ENCODE measurements at places on chromosomes 12 and 14. TPM values are rescaled to one million over a fixed set of nuclear protein-coding genes. Genes with fewer than 3 reads are reported as not detected.

The ZNF385A gene
- 2.6 TPM for polyA plus RNA-seq

The NCKAP5L gene
- 8.9 TPM for polyA plus RNA-seq

The MGP gene
- 109 TPM for polyA plus RNA-seq

The TAS2R13 gene
- polyA plus RNA-seq: 0.03 TPM

The STRAP gene
- 85.6 TPM for polyA plus RNA-seq

The CRACR2A gene
- polyA plus RNA-seq: 0.12 TPM

The STAC3 gene
- polyA plus RNA-seq: 0.63 TPM

The DIO3 gene
- polyA plus RNA-seq: not detected

The IL26 gene
- polyA plus RNA-seq: not detected

The DNAH10 gene
- 0.15 TPM for polyA plus RNA-seq

The TSHR gene
- polyA plus RNA-seq: not detected

DNA sequence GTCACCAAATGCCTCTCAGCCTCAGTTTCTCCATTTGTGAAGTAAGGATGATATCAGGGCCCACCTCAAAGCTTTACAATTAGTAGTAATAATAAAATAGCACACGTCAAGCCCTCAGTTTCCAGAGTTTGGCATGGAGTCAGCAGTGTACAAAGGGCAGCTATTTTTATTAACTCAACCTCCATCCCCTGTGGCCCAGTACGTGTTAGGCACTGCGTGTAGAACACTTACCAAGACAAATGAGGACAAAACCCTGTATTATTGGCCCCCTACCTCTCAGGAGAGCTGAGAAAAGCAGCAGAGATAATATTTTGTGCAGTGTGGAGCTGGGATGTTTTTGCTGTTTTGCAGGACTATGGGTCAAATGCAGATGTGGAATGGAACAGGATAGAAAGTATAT, 280.8 kb downstream of the C12orf75 start:
- DNase-seq: no peak

GRCh38 chr12:21788089-21788983, 13.8 kb upstream of the KCNJ8 start:
- DNase-seq: no peak

GRCh38 chr14:89534902-89535685, 118.1 kb upstream of the FOXN3 start:
- no peak for DNase-seq

DNA sequence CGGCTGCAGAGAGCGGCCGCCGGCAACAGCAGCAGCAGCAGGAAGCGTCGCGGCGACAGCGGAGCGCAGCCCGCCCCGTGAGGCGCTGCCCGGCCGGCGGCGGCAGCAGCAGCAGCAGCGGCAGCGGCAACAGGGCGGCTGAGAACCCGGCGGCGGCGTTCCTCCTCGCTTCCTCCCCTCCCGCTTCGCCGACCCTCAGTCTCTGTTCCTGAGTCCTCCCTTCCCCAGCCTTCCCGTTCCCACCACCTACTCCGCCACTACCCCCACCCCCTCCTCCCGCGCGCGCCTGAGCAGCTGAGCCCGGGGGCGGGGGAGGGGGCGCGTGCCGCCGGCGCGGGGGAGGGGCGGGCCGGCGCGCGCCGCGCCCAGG, 310 bp downstream of the BICDL1 start:
- DNase-seq: no peak

DNA sequence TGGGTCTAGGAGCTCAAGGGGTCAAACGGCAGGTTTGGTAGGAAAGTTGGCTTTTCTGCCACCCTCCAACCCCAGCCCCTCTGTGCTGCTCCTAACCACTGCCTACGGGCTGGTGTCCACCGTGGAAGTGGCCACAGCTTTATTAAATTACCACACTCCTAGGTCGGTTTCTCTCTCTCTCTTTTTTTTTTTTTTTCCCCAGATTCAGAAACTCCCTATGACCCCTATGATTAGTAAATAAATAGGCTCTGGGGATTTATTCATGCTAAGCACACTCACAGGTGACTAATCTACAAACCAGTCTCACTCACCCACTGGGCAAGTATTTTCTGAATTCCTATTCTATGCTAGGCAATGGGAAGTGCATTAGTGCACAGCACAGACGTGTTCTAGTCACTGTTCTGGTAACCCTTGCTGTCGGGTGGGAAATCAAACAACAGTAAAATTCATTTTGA, 8.7 kb upstream of the DDX47 start:
- no peak for DNase-seq

DNA sequence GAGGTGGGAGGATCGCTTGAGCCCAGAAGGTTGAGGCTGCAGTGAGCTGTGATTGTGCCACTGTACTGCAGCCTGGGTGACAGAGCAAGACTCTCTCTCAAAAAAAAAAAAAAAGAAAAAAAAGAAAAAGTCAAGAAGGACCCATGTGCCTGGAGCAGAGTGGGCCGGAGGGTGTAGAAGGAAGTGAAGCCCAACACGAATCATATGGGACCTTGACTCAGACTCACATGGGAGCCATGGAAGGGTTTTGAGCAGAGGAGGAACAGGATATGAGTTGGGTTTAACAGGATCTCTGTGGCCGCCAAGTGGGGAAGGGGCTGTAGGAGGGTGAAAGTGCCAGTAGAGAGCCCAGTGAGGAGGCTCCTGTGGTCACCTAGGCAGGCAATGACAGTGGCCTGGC, 165.4 kb downstream of the PHETA1 start:
- DNase-seq: no peak

GRCh38 chr14:32449648-32450047, 120.5 kb downstream of the AKAP6 start:
- DNase-seq: no peak

DNA sequence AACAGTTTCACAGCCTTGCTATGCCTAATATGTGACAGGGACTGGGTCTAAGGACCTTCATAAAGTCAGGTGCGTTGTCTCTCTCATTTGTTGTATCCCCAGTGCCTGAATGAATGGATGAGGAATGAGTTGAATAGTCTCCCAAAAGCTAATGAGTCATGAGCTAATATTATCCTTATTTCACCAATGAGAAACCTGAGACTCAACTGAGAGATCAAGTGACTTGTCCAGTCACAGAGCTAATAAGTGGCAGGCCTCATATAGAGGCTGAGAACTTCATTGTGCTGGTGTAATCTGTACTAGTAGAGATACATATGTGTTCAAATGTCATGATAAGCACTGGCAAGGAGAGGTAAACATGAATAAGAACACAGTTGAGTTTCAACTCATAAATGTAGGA, 612.4 kb downstream of the NRXN3 start:
- DNase-seq: no peak

GRCh38 chr12:64072916-64073575, 149.1 kb downstream of the KICS2 start:
- DNase-seq: no peak

- no peak for DNase-seq
Observed at GRCh38 chr12:128830505-128830893, 6.7 kb upstream of the SLC15A4 start.

DNA sequence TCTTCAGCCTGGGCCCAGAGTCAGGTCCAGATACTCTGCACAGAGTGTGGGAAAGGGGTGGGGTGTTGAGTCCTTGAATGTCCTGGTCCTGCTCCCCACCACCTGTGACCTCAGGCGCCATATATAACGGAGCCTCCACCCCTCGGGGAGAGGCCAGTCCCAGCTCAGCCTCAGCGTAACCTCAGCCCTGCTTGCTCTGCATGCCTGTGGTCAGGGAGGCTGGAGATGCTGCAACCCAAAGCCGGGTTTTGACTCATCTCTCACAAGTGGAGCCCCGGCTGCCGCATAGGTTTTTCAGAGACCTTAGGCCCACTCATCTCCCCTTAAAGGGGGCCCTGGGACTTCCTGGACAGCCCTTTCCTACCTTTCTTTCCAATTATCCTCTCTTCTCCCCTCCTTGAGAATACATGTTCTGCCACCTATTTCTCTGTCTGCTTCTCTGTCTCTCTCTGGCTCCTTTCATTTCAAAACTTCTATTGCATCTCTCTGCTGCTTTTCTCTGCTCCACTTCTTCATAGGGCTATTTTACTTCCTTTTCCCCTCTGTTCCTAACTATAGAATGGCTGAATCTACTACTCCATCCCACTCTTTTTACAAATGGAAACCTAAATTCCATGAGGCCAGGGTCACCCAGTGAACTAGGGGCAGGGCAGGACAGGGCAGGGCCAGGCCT, 1.2 kb downstream of the ITGB7 start:
- no peak for DNase-seq

DNA sequence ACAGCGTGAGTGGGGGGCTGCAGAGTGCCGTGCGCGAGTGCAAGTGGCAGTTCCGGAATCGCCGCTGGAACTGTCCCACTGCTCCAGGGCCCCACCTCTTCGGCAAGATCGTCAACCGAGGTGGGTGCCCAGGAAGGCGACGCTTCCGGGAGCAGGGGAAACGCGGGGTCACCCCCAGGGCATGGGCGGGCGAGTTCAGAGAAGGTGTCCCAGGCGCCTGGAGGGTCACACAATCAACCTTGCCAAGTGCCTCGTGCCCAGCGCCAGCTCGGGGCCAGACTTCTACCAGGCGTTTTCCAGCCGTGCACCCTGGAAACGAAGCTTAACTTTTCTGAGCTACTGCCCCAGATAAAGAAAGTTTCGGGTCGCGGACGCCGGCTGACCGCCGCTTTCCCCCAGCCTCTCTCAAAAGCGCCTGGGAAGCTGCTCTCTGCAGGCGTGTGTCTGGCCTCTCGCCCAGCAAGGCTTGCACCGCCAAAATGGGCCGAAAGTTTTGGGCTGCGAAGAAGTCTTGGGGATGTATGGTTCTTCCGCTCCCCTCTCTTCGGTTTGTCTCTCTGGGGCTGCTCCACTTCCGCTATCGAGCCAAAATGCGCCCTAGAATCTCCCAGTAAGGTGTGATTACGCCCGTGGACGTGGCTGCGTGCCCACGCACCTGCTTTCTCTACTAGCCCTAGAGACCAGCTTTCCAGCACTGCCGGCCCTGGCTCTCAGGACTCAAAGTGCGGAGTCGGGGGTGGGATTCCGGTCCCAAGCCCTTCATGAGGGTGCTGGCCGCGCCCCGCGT, 1.7 kb downstream of the WNT1 start:
- DNase-seq: no peak

DNA sequence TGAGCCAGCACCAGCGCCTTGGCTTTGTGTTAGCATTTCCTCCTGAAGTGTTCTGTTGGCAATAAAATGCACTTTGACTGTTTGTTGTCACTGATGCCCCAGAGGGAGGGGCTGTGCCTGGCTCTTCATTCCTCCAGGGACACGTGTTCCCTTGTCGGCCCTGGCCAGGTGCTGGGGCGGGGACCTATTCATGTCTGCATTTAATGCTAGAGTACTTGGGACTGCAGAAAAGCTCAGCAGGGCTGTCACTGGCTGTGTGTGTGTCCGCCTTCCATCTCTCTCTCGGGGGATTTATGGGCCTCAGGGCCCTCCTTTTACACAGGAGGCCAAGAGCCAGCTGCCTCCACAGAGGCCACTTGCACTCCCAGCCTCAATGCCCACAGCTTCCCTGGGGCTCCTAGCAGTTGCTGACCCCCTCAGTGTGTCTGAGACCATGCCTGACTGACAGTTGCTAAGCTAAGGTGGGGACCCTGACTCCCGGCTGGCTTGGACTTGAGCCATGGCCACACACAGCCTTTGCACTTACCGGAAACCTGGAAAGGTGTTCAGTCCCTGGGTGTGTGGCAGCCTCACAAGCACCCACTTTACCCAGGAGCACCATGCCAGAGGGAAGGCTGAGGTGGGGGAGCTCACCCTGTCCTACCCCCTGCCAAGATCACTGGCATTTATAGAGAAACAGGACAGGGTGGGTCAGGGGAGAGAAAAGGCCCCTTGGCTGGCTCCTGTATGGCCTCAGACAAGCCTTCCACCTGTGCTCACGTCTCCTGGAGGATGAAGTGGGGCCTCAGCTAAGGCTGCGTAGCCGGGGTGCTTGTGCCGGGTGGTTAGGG, 27.8 kb downstream of the HIP1R start:
- peak; percentile 22 for DNase-seq

- DNase-seq: no peak
Observed at GRCh38 chr14:94330857-94331256, 7.7 kb upstream of the SERPINA6 start.

- DNase-seq: no peak
Observed at GRCh38 chr14:59687663-59688062, 111.1 kb upstream of the CCDC175 start.

GRCh38 chr14:75653563-75653962, 7.1 kb downstream of the ERG28 start:
- DNase-seq: no peak

DNA sequence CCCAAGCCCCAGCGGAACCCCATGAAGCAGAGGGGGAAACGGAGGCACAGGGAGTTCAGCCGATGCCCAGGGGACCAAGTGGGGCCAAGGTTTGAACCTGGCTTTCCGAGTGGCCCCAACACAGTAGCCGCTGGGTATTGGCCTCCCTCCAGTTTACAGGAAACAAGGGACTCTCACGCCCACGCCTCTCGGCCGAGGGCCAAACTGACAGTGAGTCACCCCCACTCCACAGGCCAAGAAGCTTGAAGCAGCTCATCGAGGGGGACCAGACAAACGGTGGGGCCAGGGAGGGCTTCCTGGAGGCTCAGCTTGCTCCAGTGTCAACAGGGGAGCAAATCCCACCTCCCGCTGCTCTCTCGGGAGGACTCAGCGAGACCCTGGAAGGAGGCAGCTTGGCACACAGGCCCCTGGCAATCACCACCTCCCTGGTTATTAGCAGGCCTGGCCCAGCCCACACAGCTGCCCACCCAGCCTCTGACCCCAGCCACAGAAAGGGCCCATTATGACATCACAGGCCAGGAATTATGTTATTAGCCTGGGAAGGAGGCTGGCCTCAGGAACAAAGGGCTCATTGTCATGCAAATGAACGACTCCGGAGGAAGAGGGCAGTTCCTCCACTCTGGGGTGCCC, 54.6 kb downstream of the NCOR2 start:
- DNase-seq: peak; percentile 54

DNA sequence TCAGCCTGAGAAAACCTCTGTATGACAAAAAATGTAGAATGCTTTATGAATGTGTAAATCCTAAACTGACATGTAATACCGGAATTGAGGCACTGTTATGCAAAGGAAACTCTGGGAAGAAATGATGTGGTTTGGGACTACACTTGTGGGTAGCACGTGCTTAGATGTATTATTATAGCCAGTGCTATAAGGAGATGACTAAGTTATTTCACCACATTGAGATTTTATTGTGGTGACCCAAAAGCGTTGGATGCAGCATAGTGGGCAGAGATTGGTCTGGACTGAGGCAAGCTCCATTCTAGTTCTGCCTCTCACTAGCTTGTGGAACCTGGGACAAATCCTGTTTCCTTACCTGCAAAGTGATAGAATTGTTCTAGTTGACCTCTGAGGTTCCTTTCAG, 172.2 kb downstream of the SNAPC1 start:
- DNase-seq: no peak

DNA sequence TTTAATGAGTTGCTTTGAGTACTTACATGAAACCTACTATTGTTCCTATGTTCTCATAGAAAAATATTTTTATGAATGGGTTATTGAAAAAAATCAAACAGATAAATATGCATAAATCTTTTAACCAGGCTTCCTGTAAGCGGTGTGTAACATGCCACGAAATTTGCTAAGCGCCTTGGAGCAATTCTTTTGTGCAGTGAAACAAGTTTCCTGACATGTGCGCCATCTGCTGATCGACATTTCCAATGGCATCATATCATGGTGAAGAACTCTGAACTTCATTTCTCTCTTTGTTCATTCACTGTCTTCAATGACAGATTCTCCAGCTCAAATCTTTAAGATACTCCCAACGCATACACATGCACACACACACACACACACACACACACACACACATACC, 145.6 kb upstream of the NAV3 start:
- DNase-seq: peak; percentile 8

GRCh38 chr12:130948136-130948535, 5.6 kb upstream of the ADGRD1 start:
- DNase-seq: no peak
